ENCODE measurements at places on chromosomes 1 and 21. TPM values are rescaled to one million over a fixed set of nuclear protein-coding genes. Genes with fewer than 3 reads are reported as not detected.

Gene KIF2C
- 41.4 TPM for total RNA-seq

Gene LORICRIN
- total RNA-seq, result not detected

Gene BATF3
- total RNA-seq, result 159 TPM

Gene HHIPL2
- 0.29 TPM for total RNA-seq

Gene RIMKLA
- 1.4 TPM for total RNA-seq

Gene CD247
- total RNA-seq, result 133 TPM

Gene PRDX6
- total RNA-seq, result 134 TPM

DNA sequence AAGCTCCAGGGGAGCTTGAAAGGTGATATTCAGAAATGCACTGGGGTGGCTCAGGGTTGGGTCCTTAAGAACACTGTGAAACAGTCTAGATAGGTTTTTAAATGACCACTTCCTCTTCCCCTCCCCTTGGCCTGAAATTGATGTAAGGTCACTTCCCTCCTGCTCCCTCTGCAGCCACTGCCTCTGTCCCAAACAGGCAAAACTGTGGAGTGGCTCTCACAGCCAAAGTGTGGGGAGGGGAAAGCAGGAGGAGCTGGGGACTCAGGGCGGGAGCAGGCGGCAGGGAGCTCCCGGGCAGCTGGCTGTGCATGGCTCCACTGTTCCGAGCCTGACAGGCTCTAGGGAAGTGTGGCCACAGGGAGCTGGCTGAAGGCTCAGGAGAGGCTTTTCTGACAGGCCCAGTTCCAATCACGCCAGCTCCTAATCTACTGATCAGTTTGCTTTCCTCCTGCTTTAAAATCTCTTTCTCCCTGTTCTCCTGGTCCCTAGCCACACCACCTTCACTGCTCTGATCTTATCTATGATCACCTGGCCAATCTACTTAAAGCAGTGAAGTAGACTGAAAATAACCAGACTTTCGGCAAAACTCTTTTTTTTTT, 5.1 kb upstream of the CSRP1 start:
- H3K36me3 ChIP-seq, result no peaks in the 10 kb centered on the region
- no peaks in the 10 kb centered on the region for H3K27me3 ChIP-seq
- no peak for DNase-seq

DNA sequence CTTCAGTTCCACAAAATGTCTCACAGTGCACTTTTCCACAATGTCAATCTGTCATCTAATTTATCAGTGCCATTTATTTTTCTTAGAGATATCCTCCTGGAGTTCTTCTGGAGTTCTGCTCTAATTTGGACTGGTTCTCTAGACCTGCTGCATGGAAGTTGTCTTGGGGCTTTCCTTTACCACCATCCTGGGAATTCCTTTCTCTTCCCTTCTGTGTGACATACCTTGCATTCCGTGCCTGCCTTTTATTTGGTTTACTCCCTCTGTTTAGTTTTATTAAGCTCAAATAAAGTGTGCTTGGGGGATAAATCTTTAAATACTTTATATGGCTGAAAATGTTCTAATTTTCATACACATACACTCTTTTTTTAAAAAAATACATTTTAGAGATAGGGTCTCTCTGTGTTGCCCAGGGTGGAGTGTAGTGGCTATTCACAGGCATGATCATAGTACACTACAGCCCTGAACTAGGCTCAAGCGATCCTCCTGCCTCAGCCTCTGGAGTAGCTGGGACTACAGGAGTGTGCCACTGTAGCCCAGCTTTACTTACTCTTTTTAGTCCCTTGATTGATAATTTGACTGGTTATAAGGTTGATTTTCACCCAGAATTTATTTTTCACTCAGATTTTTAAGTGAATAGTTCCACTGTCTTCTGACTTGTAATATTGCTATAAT, 14.4 kb downstream of the MTF2 start:
- no peaks in the 10 kb centered on the region for H3K27me3 ChIP-seq
- H3K36me3 ChIP-seq, result no peaks in the 10 kb centered on the region
- H3K4me1 ChIP-seq, result peaks cover 13% of the 10 kb centered on the region
- no peak for DNase-seq
- H3K4me3 ChIP-seq, result no peak overlapping the region

- H3K27me3 ChIP-seq, result no peaks in the 10 kb centered on the region
- no peaks in the 10 kb centered on the region for H3K36me3 ChIP-seq
- no peak overlapping the region for H3K4me3 ChIP-seq
- no peak for DNase-seq
- H3K27ac ChIP-seq, result no peak overlapping the region
Measured at GRCh38 chr1:45134461-45134873, 71.9 kb downstream of the ZSWIM5 start.

- no peaks in the 10 kb centered on the region for H3K36me3 ChIP-seq
- DNase-seq, result no peak
- H3K27me3 ChIP-seq, result no peaks in the 10 kb centered on the region
- H3K4me3 ChIP-seq, result no peak overlapping the region
- no peak overlapping the region for H3K27ac ChIP-seq
- no peaks in the 10 kb centered on the region for H3K4me1 ChIP-seq
Measured at GRCh38 chr1:175503538-175503937, 239.9 kb downstream of the TNR start.

GRCh38 chr1:69498711-69499110, 69.0 kb upstream of the LRRC7 start:
- no peak overlapping the region for H3K4me3 ChIP-seq
- no peak overlapping the region for H3K27ac ChIP-seq
- H3K27me3 ChIP-seq, result no peaks in the 10 kb centered on the region
- no peaks in the 10 kb centered on the region for H3K4me1 ChIP-seq

- no peak for DNase-seq
- no peaks in the 10 kb centered on the region for H3K27me3 ChIP-seq
- H3K4me1 ChIP-seq, result no peaks in the 10 kb centered on the region
- no peak overlapping the region for H3K27ac ChIP-seq
- no peak overlapping the region for H3K4me3 ChIP-seq
- no peaks in the 10 kb centered on the region for H3K36me3 ChIP-seq
Measured at GRCh38 chr1:55250399-55251075, 35.4 kb upstream of the USP24 start.

- peaks cover 14% of the 10 kb centered on the region for H3K4me1 ChIP-seq
- no peak within 1 kb of the TSS for H3K4me3 ChIP-seq
- peak; percentile 51 for DNase-seq
- no peaks in the 10 kb centered on the region for H3K36me3 ChIP-seq
Measured at GRCh38 chr1:235649368-235650163, at the start of gene GNG4. GNG4 (minus strand) TSS chr1:235649784; CDS start chr1:235583838, 65,946 bp downstream.

DNA sequence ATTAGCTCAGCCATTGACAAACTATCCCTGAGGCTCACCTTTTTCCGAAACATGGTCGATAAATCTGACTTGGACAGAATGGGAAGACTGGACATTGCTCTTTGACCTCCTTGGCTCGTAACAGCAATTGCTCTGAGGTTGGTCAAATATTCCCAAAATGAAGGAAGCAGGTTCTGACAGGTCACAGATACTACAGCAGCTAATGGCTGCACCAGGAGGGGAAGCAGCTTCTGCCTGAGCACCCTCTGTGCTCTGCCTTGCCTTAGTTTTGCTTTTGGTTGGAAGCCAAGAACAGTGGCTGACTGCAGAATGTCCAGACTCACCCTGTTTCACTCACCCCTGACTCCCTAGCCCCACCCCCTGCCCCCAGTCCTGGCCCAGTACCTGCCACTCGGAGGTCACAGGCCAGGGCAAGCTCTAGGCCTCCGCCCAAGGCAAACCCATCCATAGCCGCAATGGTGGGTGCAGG, 15.4 kb downstream of the ECHDC2 start:
- no peak for DNase-seq
- no peaks in the 10 kb centered on the region for H3K4me1 ChIP-seq
- no peak overlapping the region for H3K4me3 ChIP-seq
- H3K27ac ChIP-seq, result peak overlapping the region; percentile 33

DNA sequence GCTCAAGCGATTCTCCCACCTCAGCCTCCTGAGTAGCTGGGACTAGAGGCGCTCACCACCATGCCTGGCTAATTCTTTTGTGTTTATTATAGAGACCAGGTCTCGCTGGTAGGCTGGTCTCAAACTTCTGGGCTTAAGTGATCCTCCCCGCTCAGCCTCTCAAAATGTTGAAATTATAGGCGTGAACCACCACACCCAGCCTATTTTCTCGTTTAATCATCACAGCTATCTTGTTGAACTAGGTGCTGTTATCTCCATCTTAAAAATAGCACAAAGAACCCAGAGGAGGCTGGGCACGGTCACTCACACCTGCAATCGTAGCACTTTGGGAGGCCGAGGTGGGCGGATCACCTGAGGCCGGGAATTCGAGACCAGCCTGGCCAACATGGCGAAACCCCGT, 28.1 kb downstream of the COL16A1 start:
- H3K4me3 ChIP-seq, result no peak overlapping the region
- no peak overlapping the region for H3K27ac ChIP-seq
- H3K36me3 ChIP-seq, result no peaks in the 10 kb centered on the region
- no peaks in the 10 kb centered on the region for H3K27me3 ChIP-seq
- H3K4me1 ChIP-seq, result no peaks in the 10 kb centered on the region

- no peaks in the 10 kb centered on the region for H3K36me3 ChIP-seq
- no peak for DNase-seq
- H3K4me1 ChIP-seq, result no peaks in the 10 kb centered on the region
- H3K27ac ChIP-seq, result no peak overlapping the region
- H3K27me3 ChIP-seq, result no peaks in the 10 kb centered on the region
Measured at GRCh38 chr1:117820694-117821381, 108.6 kb downstream of the GDAP2 start.

DNA sequence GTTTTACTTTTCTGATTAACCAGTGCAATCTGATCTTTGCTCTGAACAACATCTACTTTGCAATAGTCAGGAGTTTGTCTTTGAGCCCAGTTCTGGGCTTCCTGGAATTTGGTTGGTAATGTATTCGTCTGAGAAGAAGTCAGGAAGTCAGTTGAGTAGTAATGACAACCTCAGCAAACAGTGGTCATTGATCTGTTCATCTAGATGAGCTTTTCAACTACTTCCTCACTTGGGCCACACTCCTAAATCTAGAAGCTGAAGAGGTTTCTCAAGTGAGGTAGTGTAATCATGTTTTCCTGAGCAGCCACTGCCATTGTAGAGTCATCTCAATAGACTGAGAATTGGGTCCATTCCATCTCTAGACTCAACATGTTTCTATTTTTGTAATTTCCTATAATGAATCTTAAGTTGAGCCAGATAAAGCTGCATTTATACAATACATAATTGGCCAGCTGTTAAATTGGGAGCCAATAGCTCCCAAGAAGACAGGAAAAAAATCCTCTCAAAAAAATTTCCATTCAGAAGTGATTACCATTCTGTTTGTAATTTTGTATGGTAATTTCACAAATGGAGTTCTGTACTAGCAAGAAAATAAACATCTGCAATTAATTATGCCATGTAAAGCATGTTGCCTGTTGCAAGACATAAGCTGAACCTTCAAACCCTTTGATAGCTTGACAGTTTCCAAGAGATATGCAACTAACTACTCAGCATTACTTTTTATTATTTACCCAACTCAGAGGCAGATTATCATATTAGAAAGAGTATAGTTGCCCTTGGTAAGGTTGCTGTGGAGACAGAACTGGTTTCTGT, 49.6 kb downstream of the WDR64 start:
- peaks cover 9% of the 10 kb centered on the region for H3K4me1 ChIP-seq
- H3K4me3 ChIP-seq, result no peak overlapping the region
- DNase-seq, result no peak
- no peaks in the 10 kb centered on the region for H3K27me3 ChIP-seq
- no peak overlapping the region for H3K27ac ChIP-seq
- H3K36me3 ChIP-seq, result no peaks in the 10 kb centered on the region

DNA sequence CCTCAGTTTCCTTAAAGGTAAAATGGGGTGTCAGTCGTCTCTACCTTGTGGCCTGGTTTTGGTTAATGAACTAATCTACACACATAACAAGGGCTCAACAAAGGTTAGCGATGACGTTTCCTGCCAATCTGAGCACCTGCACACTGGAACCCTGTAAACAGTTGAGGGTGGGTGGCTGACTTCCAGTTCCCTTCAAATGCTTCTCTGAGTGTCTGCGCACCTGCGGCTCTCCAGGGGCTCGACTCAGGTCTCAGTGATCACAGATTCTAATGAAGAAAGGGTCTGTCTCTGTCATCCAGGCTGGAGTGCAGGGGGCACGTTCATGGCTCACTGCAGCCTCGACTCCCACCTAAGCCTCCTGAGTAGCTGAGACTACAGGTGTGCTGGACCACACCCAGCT, 3.3 kb upstream of the AGPAT3 start:
- H3K4me1 ChIP-seq, result peaks cover 7% of the 10 kb centered on the region
- no peaks in the 10 kb centered on the region for H3K27me3 ChIP-seq
- no peak overlapping the region for H3K27ac ChIP-seq
- H3K4me3 ChIP-seq, result no peak overlapping the region

DNA sequence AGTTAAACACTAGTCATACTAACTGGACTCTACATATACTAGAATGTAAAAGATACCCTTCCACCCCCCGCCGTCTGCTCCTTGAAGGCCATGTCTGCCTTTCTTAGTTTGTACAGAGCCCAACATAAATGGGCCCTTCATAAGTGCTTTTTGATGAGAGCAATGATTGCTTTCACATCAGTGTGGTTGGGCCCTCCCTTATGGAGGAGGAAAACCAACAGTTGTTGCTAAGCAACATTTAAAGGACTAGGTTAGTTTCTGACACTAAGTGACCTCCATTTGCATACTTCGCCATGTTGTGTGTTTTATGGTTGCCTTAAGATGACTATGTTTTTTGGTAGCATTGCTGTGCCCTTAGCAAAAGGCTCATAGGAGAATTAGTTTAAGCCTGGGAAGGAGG, 182.0 kb upstream of the SGIP1 start:
- peak overlapping the region; percentile 65 for H3K27ac ChIP-seq
- peak overlapping the region; percentile 12 for H3K4me3 ChIP-seq
- H3K4me1 ChIP-seq, result peaks cover 84% of the 10 kb centered on the region
- no peaks in the 10 kb centered on the region for H3K27me3 ChIP-seq

DNA sequence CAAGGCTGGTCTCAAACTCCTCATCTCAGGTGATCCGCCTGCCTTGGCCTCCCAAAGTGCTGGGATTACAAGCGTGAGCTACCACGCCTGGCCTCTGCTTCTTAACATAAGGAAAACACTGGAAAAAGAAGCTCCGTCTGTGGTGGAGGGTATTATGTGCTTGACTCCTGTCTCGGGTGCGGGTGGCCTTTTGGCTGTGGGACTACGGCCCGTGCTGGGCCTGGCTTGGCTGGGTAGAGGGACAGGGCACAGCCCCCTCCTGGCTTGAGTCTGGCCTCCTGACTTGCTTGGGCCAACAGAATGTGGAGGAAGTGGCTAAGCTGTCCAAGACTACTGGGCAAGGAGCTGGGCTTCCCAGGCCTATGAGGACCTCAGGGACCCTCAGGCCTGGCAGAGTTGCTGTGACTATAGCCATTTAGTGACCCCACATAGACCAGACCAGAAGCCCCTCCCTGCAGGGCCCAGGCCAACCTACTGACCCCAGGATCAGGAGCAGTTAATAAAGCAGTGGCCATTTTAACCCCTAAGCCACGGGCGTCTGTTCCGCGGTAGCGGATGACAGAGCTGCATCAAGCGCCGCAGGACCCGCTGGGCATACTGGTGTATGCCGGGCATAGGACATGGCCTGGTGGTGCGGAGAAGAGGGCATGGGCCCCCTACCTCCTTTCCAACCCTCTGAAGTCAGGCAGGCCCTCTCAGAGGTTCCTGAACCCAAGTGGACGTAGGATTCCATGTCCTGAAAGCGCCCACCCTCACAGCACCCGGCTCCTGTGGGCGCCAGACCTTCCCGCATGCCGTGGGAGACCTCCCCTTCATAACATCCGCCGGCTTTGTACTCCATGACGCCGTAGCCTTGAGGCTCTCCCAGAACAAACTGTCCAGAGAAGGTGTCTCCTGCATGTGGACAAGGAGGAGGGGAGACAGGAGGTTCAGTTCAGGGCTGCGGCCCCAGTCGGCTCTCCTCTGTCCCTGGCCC, 4.4 kb downstream of the MORN1 start:
- H3K4me3 ChIP-seq, result no peak overlapping the region
- peak; percentile 33 for DNase-seq
- no peak overlapping the region for H3K27ac ChIP-seq
- no peaks in the 10 kb centered on the region for H3K36me3 ChIP-seq

Measured in CD8-positive, alpha-beta memory T cell (primary cell).